NB4 (cell line): ENCODE measurements at places on chromosomes 2 and 18.
A peak's percentile ranks its signal among the peaks of the same experiment; 100 is the strongest.

GRCh38 chr2:219297766-219298456 is 11.3 kb downstream of the PTPRN start:
- no peak for DNase-seq

DNA sequence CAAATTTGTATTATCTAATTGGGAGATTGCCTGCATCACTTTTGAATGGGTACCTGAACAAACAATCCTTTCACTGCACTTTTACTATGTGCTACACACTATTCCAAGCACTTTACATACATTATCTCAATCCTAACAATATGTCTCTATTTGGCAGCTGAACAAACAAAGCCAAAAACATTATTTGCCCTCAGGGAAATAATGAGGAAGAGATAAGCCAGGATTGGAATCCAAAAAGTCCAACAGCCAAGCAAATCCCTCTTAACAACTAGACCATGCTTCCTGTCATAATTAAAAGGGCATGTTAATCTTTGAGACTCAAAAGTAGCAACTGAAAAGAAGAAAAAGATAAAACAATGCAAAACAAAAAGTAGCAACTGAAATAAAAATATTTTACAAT is 32.1 kb downstream of the RPRD1A start:
- no peak for DNase-seq

- DNase-seq = peak; percentile 55
Measured at GRCh38 chr18:58529714-58530354, 99.1 kb downstream of the ALPK2 start.

- no peak for DNase-seq
Measured at GRCh38 chr2:189124175-189124574, 55.4 kb downstream of the COL5A2 start.

GRCh38 chr18:33010149-33010548 is 237.3 kb upstream of the KLHL14 start:
- DNase-seq = no peak

DNA sequence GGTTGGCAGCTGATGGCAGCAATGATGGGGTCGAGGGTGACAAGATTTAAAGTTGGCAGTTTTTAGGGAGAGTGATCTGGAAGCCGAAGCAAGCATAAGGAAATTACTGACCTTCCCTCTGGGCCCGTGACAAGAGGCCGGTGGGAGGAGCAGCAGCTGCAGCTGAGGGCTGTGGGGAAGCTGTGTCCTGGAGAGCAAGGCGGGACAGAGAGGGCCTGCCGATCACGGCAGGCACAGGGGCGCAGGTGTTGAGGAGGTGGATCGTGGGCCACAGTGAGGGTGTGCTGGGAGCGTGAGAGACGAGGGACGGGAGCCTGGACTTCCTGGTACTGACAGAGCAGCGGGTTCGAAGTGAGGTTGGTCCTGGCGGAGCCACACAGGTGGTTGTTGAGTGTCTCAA is 31.0 kb downstream of the TRAF3IP1 start:
- DNase-seq = no peak

- peak; percentile 51 for DNase-seq
Measured at GRCh38 chr2:177254433-177255226, 9.9 kb downstream of the NFE2L2 start.

DNA sequence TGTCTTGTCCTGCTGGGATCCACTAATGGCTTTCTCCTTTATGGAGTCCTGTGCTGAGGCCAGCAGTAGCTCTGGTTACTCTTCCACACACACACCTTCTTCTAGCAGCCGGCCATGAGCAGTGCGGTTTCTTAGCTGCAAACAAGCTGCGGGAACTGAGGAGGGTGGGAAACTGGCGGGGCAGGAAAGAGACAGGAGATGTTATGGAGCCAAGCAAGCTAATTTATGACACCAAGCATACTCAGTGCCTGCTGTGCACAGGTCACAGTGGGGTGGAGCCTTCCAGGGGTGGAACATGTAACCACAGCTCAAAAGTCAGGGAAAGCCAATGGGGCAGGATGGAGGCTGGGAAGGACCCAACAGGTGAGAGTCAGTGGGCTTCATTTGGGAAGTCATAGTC is 180.8 kb downstream of the FAM210A start:
- DNase-seq = no peak

- no peak for DNase-seq
Measured at GRCh38 chr18:38330573-38330972, 765.0 kb upstream of the CELF4 start.

- peak; percentile 20 for DNase-seq
Measured at GRCh38 chr2:186780701-186781316, 68.2 kb downstream of the ZSWIM2 start.

GRCh38 chr18:57210107-57210715 is 63.3 kb downstream of the BOD1L2 start:
- DNase-seq = peak; percentile 55

DNA sequence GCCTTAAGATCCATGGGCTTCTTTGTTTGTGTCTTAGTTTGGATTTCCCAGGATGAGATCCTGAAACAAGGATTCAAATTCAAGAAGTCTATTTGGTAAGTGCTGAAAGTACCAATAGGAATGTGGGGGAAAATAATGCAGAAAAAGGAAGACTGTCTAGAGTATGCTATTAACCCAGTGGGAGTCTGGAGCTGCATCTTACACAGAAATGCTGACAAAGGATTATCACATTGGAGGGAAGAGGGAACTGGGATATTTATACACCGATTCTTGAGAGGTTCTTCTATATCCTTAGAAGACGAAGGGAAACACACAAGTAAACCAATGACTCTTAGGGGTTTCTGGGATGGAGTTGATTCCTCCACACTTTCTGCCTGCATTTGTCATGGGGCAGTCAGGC is 294.8 kb upstream of the FIGN start:
- no peak for DNase-seq
